ENCODE measurements at places on chromosomes 1 and 21.

GRCh38 chr1:25338188-25338981 is at the start of gene TMEM50A:
Gene TMEM50A (plus strand): TSS chr1:25338334. CDS start chr1:25340487, 2,153 bp downstream.
- peak; percentile 94 for DNase-seq

DNA sequence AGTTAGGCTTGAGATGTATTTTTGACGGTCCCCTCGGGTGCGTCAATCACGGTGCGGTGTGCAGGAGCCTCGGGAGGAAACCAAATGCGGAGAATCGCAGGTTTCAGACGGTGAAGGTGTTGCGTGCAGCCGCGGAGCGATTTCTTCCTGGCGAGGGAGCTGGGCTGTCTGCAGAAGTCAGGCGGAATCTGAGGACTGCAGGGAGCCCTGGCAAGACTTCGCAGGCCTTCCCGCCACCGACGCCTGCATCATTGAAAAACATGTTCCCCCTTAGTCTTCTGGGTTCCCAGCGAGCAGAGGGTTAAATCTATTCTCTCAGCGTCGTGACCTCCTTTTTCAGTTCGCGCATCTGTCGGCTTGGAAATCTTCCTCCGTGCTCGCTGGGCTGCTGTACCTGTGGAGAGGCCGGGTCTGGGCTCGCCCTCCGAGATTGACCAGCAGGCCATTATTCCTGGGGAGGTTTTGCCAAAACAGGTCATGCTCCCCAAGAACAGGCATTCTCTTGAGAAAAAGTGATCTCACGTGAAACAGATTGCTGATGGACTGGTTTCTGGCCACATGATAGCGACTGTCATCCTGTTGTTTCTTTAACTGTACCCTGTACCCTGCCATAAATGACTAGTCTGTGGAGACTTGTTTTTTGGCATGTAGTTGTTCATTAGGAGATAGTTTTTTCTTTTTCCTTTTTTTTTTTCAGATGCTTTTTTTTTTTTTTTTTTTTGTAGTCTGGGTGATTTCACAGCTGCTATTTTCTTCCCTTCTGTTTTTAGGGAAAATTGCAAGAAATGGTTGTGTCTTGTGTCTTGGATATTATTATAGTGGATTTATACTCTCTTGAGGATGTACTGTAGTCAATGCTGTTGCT is 894 bp downstream of the EPB41 start:
- peak; percentile 73 for DNase-seq

- no peak for DNase-seq
Observed at GRCh38 chr1:31615414-31615813, 2.1 kb upstream of the HCRTR1 start.

GRCh38 chr1:172726740-172727139 is 67.8 kb downstream of the FASLG start:
- DNase-seq = no peak

DNA sequence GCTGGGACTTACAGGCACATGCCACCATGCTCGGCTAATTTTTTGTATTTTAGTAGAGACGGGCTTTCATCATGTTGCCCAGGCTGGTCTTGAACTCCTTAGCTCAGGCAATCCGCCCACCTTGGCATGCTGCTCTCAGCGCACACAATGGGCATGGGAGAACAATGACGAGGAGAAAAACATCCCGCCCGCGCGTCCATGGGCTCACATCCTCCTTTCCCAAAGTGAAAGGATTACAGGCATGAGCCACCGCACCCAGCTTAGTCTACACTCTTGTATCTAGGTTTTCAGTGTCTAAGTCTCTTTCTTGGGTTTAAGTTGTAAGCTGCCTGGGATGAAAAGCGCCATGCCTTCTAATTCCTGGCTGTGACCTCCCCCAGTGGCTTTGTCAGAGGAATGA is 37.9 kb downstream of the CDK18 start:
- no peak for DNase-seq

GRCh38 chr1:117970252-117970651 is 40.7 kb downstream of the WDR3 start:
- DNase-seq = peak; percentile 14

DNA sequence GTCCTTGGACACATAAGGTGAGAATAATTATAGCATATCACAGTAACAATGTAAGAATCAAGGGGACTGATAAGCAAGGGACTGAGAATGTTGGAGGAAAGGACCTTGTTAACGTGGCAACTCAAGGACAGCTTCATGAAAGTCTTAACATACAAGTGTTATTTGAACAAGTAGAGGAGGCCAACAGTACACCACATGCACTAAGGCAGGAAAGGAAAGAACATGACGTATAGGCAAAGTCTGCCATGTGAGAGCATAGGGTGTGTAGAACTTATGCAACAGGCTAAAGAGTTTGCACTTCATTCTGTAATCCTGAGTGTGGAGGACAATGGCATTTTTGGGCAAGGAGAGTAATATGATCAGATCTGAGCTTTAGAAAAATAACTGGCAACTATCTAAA is 33.3 kb upstream of the DIRAS3 start:
- no peak for DNase-seq

DNA sequence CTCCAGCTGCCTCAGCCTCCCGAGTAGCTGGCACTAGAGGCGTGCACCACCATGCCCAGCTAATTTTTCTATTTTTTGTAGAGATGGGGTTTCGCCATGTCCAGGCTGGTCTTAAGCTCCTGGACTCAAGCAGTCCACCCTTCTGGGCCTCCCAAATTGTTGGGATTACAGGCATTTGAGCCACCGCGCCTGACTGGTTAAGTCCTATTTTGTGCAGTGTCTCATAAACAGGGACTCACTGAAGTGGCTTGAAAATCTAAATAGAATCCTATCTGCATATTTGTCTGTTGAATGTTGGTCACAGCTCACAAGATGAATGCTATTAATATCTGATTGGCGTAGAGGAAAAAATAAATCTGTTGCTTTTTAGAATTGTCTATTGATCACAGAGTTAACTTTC is 5.9 kb upstream of the CHAF1B start:
- no peak for DNase-seq

DNA sequence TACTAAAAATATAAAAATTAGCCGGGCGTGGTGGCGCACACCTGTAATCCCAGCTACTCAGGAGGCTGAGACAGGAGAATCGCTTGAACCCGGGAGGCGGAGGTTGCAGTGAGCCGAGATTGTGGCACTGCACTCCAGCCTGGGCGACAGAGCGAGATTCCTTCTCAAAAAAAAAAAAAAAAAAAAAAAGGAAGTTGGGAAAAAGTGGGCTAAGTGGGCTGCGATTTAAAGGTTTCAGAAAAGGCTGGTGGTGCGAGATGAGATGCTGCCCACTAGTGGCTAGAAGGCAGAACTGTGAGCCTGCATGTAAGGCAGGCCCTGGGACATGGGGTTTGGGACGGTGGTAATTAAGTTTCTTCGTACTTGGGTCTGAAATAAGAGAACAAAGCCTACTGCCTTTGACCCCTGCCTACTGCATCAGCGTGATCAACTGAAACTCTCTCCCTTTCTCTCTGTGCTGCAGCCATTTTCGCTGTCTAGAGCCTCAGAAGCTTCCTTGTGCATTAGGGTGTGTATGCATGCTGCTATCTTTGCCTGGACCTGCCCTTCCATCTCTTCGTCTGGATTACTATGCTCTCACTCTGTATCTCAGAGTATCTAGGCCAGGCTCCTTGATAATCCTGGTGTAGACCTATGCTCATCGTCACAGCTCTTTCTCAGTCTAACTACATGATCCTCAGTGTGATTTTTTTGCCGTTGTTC is 12.4 kb downstream of the FMOD start:
- peak; percentile 52 for DNase-seq
